ENCODE measurements at places on chromosomes 16 and 17.

DNA sequence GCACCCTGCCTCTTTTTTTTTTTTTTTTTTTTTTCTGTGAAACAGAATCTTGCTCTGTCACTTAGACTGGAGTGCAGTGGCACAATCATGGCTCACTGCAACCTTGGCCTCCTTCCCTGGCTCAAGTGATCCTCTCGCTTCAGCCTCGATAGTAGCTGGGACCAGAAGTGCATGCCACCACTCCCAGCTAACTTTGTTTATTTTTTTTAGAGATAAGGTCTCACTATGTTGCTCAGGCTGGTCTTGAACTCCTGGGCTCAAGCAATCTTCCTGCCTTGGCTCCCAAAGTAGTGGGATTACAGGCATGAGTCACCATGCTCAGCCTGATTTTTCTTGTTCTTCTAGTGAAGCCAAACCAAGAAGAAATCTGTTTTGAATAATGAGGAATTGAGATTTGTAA lies 25.0 kb downstream of the CDK12 start:
- no peak for DNase-seq

- no peak for DNase-seq
These were observed 7.5 kb upstream of the CDH5 start for GRCh38 chr16:66359012-66359411.

- no peak for DNase-seq
These were observed 15.1 kb upstream of the CYTH1 start for GRCh38 chr17:78797213-78797612.

GRCh38 chr17:8836821-8837562 lies 30.5 kb downstream of the PIK3R6 start:
- no peak for DNase-seq

DNA sequence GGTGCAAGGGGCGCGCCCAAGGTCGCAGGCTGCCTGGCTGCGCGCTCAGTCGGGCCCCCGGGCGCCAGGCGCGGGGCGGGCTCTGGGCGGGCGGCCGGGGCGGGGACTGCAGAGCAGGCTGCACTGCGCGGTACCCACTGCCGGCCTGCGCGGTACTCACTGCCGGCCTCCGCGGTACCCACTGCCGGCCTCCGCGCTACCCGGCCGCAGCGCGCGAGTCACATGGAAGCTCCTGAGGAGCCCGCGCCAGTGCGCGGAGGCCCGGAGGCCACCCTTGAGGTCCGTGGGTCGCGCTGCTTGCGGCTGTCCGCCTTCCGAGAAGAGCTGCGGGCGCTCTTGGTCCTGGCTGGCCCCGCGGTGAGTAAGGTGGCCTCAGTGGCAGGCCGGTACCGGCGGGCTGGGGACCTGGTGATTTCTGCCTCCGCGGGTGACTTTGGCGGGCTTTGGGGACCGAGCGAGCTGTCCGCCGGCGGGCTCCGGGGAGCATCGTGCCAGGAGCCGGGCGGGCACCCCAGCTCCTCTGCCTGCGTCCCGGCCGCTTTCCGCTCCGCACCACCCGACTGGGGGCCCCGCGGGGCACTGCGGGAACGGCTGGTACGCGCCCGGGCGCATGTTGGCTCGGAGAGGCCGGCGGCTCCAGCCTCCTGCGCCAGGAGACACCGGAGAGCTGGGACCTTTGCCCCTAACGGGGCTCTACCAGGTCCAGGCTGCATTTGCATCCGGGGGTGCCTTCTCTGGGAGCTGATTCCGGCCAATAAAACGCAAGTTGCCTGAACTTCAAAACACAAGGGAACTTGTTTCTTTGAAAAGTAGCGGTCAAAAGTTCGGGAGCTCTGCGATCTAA lies at the start of gene SLC47A1:
Gene SLC47A1, plus strand, starts transcription at position 137 of the 844 bp plus-strand sequence. Its CDS starts 86 bp downstream, at position 223.
- DNase-seq = no peak

GRCh38 chr17:76265624-76266243 lies 586 bp downstream of the UBALD2 start:
- DNase-seq = peak; percentile 30

GRCh38 chr16:77963185-77964044 lies 58.9 kb upstream of the CLEC3A start:
- no peak for DNase-seq

- no peak for DNase-seq
These were observed 2.1 kb downstream of the HERPUD1 start for GRCh38 chr16:56933828-56934598.

- DNase-seq = no peak
These were observed 38.7 kb upstream of the RHOT1 start for GRCh38 chr17:32103476-32104113.

DNA sequence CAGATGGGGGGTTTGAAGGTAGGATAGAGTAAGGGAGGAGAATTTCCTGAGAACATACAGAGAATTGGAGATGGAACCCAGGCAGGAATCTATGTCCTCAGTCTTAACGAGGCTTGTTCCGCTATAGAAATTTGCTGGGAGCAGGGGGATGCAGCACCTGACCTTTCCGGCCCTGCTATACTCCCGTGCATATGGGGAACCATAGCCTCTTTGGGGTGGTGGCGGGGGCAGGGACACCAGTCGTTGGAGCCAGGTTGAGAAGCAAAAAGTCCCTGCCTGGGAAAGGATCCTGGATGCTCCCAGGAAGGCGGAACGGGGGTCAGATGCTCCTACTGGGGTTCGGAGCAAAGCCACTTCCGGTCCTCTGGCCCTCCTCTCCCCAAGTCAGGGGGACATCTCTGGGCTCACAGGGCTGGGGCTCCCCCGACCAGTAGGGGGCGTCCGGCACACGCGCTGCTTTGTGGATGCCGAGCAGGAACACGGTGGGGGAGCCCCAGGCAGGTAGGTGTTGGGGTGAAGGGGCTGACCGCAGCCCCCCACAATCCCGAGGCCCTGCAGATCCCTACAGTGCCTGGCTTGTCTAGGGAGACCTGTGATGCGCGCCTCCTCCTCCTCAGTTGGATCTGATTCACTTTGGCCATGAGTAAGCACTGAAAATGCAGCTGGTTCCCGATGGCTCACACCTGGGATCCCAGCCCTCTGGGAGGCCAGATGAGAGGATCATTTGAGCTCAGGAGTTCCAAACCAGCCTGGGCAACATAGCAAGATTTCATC lies 15.5 kb upstream of the TFAP4 start:
- no peak for DNase-seq

DNA sequence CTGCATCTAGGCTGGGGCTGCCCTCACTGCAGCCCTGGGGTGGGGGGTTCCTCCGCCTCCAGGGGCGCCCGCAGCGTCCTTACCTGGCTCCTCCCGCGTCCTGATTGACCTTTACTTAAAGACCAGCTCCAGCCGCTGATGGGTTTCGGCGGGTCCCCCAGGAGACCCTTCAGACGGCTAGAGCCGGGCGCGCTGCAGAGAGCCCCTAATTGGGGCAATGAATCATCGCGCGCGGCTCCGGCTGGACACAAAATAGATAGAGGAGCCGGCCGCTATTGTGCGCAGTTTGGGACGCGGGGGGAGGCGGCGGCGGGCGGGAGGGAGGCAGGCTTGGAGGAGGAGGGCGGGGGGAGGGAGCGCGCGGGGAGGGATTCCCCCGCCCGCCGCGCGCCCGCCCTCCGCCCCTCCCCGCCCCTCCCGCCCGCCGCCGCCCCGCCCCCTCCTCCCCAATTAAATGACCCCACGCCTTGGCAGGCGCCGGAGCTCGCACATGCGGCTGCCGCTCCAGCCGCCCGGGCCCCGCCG lies 56.5 kb upstream of the CIBAR2 start:
- no peak for DNase-seq

GRCh38 chr17:16515933-16516332 lies 23.9 kb upstream of the LRRC75A start:
- DNase-seq = no peak

GRCh38 chr17:42835732-42836131 lies 2.5 kb downstream of the PSME3 start:
- no peak for DNase-seq

DNA sequence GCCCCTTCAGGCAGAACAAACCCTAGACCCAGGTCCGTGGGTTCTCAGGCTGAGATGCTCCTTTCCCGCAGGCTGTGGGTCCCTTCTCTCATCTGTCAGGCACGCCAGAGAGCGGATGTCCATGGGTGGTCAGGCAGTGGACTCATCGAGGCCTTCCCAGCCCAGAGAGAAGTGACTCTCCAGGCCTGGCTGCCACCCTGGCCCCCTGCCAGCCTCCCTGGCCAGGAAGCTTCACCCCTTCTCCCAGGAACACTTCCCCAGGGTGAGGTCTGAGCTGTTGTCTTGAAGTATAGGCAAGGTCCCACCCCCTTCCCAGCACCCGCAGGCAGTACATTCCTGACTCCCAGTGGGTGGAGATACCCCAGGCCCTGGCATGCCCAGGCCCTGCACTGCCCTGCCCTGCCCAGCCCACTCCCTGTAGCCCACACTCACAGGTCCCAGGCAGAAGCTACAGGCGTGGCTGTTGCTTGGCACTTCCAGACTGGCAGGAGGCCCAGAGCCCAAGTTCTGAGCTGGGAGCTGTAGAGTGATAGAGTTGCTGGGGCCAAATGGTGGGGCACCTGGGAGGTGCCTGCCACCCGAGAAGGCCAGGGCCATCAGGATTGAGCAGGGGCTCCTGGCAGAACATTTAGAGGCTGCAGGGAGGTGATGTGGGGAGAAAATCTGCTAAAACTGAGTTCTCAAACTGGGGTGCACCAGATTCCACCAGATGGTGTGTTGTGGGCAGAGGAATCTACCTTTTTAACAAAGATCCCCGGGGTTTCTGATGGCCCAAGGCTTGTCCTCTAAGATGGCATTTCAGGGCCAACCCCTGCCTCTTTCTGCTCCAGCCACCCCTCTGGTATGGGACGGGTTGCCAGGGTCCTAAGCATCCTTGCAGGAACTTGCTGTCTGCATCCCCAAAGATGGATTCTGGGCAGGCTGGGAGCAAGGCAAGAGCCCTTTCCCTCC lies 6.7 kb downstream of the ITGA3 start:
- DNase-seq = peak; percentile 75

DNA sequence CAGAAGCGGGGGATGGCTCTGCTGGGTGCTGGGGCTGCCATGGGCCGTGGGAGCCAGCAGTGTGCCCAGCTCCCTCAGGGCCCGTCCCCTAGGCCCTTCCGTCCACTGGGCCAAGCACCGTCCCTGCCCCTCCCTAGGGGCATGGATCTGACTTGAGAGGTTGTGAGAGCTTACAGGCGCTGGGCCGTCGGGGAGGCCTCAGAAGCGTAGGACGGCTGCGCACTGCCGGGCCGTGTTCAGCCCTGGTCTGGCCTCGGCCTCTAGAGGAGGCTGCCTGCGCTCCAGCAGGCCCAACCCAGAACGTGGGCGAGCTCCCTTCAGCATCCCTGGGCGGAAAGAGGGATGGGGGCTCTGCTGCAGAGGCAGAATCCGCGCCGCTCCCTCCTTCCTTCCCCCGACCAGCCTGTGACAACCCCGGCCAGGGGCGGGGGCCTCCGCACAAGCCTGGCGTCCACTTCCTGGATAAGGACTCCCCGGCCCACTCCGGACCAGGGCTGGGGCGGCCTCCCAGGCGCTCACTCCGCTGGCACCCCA lies 685 bp upstream of the MPG start:
- DNase-seq = no peak

DNA sequence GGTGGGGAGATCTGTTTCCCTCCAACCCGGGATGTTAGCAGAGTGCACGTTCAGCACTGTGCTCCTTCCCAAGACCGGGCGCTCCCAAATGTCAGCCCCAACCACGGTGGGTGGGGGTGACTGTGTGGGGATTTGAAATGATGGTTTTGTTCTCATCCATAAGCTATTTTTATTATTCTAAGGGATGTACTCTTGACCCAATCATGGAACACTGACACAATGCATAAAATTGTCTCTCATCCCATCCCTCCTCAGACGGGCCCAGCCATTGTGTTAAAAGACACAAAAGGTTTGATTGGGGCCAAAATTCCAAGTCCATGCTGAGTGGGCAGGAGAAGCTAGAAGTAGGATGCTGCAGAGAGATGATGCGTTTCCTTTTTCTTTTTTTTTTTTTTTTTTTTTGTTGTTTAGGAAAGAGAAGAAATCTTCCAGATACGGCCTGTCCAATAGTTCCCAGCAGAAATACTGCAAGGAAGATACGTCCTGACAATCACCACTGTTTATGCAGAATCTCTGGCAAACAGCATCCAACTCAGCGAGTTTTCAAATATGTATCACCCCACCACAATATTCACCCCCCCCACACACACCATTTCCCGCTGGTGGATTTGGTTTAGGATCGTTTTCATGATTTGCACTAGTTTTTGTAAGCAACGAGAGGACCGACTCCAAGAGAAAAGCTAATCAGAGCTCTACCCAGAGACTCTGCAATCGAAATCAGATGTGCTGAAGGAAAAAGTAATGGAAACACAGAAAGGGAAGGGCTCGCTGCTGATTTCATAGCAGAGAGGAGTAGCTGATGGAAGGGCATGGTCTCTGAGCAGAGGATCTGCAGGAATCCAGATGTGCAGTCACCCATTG lies 163.5 kb upstream of the DYNLRB2 start:
- DNase-seq = no peak

DNA sequence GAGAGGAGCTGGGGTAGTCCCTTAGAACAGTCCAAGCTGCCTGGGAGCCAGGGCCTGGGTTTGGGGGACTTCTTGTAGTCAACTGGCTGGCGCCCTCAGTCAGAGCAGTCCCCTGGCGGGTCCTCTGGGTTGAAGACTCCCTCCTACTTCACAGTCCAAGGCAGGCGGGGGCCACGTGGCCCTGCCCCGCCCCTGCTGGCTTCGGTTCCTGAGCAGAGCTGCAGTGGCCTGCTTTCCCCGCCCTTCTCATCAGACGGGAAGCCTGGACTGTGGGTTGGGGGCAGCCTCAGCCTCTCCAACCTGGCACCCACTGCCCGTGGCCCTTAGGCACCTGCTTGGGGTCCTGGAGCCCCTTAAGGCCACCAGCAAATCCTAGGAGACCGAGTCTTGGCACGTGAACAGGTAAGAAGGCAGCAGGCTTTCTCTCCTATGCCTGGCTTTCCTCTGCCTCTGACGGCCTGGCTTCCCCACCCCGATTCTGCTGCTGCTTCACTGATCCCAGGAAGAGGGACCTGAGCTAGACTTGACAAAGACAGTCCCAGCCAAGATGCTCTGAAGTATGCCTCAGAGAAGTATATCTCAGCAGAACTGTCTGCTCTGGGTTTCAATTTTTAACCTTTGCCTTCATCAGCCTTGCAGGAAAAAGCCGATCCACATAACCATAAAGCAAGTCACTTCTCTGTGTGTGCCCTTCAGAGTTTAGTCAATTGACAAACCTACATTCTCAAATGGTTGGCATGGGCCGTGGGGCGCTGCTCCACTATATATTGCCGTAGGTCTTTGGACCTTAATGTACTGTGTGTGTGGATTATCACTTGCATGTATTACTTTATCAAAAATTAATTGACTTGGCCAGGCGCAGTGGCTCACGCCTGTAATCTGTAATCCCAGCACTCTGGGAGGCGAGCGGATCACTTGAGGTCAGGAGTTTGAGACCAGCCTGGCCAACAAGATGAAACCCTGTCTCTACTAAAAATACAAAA lies 56.3 kb downstream of the SF3B3 start:
- no peak for DNase-seq

DNA sequence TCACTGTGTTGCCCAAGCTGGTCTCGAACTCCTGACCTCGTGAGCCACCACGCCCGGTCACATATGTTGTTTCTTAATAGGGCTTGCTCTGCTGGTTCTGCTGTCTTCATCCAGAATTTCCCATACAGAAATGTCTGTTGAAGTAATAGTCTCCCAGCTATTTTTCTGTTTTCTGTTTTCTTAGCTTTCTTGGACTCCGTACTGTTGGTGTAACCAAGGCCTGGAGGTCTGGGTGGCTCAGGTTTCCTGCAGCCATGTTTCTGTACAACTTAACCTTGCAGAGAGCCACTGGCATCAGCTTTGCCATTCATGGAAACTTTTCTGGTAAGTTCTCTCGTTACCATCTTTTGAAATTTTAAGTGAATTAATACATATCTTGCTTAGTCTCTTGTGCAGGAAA lies 2.8 kb downstream of the SF3B3 start:
- DNase-seq = no peak
